ENCODE measurements at places on chromosomes 2 and 18.

- DNase-seq: no peak
These were observed 352.8 kb downstream of the RNF144A start for GRCh38 chr2:7270011-7270431.

DNA sequence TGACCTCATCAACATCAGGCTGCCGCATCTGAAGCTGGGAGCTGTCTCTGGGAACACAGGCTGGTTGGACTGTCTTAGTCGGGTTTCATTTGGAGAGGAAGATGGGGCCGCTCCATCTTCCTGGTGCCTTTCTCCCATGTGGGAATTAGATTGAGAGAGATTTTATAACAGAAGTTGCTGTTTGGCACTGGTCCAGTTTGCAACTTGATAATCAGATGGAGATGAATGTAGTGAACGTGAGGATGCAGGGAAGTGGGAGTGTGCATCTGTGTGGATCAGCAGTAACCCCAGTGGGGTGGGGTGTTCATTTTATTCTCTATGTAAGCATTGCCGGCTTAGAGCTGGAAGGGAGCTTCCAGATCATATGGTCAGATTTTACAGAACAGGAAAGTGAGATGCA is 250.9 kb downstream of the DCDC2C start:
- DNase-seq: no peak

DNA sequence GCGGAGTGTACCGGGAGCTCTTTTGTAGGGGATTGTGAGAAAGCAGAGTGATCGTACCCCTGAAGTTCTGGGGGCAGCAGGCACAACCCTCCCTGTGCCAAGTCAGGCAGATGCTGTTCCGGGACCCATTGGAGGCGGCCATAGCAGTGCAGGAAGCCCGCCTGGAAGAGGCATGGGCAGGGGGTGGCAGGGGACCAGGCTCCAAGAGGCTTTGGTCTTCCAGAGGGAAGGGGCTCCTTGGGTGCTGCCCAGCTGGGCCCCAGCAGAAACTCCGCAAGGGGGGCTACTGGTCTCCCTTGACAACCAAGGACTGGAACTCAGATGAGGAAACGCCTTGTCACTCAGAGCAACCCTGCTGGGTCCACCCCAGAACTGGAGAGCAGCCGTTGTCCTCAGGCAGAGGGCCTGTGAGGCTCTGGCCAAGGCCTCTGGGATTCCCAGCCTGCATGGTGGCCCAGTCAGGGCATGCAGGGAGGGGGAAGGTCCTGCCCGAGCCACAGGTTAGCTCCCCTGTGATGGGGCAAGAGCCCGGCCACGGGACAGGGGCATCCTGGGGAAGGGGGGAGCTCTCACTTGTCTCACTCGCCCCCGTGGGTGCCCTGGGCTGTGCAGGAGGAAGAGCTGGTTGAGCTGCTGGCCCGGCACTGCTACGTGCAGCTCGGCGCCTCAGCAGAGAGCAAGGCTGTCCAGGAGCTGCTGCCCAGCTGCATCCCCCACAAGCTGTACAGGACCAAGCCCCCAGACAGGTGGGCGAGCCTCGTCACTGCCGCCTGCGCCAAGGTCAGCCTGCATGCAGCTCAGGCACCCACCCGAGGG is 21.0 kb upstream of the GPR17 start:
- DNase-seq: no peak

- no peak for DNase-seq
These were observed 440.4 kb downstream of the CCDC85A start for GRCh38 chr2:56624181-56624580.

DNA sequence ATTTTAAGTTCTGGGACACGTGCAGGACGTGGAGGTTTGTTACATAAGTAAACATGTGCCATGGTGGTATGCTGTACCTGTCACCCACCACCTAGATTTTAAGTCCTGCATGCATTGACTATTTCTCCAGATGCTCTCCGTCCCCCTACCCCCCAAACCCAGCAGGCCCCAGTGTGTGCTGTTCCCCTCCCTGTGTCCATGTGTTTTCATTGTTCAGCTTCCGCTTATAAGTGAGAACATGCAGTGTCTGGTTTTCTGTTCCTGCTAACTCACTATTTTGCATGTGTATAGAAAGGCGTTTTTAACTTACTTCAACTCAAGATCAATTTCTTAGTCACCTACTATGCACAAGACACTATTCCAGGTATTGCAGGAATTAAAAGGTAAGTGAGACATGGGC is 128.0 kb downstream of the PLCL1 start:
- DNase-seq: no peak
